ENCODE measurements at places on chromosomes 6 and 20.

GRCh38 chr6:47262231-47262630 lies 47.5 kb downstream of the TNFRSF21 start:
- no peak for DNase-seq

DNA sequence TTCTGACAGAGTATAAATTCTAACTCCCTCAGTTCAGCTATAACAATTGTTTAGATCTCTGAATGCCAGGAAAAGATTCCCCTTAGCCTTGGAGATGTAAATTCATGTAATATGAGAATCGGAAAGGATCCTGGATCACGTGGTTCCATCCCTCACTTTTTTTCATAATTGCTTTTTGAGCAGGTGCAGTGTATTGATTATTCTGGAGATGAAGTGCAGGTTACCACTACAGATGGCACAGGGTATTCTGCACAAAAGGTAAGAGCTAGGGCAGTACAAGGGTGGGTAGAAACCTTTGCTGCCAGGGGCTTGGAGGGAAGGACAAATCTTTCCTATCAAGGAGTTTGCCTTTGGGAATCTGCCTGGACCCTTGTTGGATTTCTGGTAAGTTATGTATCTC lies 52.7 kb downstream of the KDM1B start:
- no peak for DNase-seq

DNA sequence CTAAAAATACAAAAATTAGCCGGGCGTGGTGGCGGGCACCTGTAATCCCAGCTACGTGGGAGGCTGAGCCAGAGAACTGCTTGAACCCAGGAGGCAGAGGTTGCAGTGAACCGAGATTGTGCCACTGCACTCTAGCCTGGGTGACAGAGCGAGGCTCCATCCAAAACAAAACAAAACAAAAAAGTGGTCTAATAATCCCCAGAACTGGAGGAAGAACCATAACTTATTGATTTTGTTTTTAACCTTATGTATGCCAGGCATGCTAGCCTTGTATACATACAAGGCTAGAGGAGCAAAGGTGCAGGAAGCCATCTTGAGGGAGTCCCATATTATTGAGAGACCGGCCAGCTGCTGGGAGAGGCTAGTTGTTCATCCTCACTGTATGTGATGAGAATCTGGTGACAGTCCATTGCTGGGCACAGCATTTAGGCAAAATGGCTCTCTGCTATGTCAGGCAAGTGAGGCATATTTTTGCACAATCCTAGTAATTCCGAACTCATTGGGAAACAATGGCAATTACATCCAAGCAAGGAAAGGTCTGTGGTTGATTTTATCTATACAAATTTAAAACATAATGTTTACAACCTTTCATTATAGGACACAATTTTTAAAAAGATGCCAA lies 18.0 kb downstream of the HFE start:
- no peak for DNase-seq

GRCh38 chr6:136732889-136733288 lies 59.4 kb downstream of the MAP3K5 start:
- DNase-seq: no peak

GRCh38 chr6:47573109-47573508 lies 95.5 kb downstream of the CD2AP start:
- no peak for DNase-seq

- DNase-seq: no peak
These were observed 338.0 kb upstream of the KHDRBS2 start for GRCh38 chr6:62623846-62624532.

DNA sequence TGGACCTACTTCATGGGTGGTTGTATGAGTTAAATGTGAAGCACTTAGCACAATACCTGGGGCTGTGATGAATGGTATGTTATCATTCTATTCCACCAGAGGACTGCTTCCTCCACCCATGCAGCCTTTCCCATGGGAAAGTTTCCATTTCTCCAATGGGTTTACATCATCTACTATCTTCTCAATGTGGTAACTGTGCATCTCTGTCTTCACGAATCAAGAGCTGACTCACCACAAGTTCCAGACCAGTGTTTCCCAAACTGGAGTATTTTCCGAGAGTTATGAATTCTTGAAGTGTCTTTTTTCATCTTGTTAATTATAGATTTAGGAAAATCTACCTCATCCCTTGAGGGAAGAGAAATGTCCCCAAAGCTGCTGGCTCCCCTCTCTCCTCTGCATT lies 182.8 kb downstream of the UNC5CL start:
- DNase-seq: no peak

- no peak for DNase-seq
These were observed 44.0 kb downstream of the B4GALT5 start for GRCh38 chr20:49669601-49670189.

DNA sequence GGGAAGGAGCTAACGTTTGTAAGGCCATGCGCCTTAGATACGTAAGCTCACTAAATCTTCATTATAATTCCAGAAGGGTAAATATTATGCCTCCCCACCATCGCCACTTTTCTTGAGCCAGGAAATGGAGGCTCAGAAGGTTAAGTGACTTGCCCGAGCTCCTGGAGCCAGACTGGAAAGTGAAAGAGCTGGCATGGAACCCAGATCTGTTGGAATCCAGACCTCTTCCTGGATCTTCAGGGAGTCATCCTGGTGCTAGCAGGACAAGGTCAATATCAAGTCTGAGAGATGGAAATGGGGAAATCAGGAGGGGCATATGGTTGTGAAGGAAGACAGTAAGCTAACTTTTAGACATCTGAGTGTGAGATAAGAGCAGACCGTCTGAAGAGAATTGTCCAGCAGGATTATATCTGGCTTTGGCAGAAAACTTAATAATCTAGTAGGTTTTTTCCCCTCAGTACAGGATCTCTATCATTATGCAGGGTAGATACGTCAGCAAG lies 6.2 kb downstream of the TMEM200A start:
- DNase-seq: no peak

- no peak for DNase-seq
These were observed 14.3 kb upstream of the TSBP1 start for GRCh38 chr6:32386040-32386439.

GRCh38 chr6:3808199-3808598 lies 41.0 kb upstream of the FAM50B start:
- no peak for DNase-seq

- DNase-seq: no peak
These were observed 138.3 kb upstream of the HMGN3 start for GRCh38 chr6:79372757-79373156.

GRCh38 chr20:52213995-52214394 lies 22.4 kb upstream of the ZFP64 start:
- DNase-seq: no peak

DNA sequence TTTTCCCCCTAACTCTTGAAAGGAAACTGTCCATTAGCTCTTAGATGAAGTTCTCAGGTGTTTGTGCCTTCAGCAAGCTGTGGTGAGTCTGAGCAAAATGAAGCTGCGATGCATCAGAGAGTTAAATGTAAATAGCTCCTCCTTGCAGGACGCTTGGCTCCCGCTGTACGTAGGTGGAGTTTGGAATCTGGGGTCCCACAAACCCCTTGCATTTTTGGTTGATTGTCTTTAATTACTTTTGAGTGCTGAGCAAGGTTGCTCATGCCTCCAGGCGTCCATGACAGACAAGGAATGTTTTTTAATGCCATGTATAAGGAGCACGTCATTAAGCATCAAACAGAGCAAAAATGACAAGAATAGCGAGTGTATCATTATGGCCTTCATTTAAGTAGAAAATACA lies 300.5 kb downstream of the TFAP2C start:
- no peak for DNase-seq

- no peak for DNase-seq
These were observed 202.3 kb downstream of the TSHZ2 start for GRCh38 chr20:53174454-53174853.

DNA sequence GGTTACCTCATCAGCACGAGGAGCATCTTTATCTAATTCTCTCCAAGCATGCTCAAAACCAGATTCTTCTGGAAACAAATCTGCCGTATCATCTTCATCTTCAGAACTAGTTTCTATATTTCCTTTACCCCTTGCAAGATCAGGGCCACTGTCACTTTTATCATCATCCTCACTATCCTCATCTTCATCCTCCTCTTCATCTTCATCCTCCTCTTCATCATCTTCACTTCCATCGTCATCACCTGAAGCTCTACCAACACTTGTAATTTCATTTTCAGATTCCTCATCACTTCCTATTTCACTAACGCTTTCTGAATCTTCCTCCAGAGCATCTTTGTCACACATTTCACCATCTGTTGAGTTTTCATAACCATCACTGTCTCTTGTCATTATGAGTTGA lies 8.9 kb downstream of the ESF1 start:
- DNase-seq: no peak

DNA sequence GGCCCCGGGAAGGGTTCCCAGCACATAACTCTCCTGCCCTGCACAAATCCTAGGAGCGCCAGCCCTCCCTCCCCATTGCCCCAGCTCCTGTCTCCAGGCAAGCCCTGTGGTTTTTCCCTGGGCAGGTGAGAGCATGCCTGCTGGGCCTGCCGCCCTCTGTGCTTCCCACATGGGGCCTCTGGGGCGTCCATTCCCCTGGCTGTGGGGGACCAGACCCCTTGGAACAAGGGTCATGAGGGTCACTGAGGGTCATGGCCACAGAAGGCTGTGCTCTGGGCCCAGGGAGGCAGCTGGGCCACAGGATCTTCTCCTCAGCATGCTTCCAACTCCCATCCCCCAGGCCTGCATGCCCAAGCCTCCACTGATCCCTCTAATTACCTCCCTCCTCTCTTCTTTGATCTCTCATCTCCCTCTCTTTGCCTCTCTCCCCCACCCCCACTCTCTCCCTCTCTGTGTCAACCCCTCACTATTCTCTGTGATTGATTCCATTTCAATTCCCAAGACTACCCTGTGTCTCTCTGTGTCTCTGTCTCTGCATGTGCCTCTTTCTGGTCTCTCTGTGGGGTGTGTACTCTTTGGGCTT lies 6.1 kb downstream of the MDFI start:
- no peak for DNase-seq

GRCh38 chr6:24630856-24631505 lies 15.0 kb downstream of the KIAA0319 start:
- no peak for DNase-seq

GRCh38 chr6:138685257-138685656 lies 88.3 kb upstream of the CCDC28A start:
- DNase-seq: no peak

DNA sequence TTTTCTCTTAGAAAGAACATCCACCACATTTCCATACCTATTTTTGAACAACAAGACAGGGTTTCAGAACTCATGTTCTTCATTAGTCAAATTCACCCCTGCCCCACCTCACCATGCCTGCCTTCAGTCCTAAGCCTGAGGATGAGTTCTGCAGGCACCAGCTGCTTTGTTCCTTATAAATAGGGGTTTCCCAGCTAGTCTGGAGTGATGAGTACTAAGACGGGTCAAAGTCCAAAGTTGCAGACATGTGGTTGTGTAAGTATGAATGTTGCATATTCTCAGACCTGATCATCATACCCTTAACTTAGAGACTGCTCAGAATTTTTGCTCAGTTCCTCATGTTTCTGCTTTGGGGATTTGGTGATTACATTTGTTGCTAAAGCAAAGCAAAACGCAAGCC lies 257.7 kb upstream of the CDYL start:
- DNase-seq: no peak

DNA sequence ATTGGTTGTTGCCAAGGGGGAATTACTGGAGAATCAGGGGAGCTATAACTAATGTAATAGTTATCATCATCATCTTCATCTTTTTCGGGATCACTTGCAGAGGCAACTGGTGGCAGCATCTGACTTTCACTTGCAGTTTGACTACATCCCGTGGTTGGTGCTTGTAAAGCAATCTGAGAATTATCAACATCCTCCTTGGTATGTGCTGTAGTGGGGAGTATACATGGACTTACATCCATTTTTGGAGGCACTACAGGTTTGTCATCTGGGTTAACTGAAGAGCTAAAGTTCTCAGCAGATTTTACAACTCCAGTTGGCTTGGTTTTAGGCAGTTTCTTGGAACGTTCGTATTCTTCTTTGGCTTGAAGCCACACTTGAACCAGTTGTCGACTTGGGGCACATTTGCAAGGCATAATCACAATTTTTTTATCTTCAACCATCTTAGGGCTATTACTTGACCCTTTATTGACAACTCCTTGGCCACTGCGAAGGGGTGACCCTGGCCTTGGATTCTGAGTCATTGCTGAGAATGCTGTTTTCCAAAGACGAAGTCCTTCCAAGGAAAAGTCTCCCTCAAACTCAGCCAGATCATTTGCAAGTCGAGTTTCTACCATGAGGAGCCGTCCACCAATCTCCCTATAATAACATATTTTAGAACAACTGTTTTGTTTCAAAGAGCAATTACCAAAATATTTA lies 115.5 kb downstream of the REV3L start:
- no peak for DNase-seq

DNA sequence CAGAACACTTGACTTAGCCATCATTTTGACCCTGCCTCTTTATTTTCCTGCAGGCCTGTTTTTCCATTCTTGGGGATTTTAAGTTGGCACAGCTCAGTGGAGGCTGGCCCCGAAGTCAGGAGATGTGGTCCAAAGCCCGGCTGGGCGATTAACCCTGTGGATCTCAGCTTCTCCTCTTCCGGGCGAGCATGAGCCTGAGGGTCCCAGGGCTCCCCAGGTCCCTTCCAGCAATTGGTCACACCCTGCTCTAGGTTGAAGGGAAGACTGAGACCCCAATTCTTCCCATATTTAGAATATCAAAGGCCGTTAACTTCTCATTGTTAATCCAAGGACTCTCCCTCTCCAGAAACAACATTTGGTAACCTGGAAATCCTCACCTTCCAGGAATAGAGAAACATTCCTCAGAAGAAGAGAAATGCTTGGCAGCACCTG lies 2.3 kb downstream of the THBS2 start:
- no peak for DNase-seq

- DNase-seq: no peak
These were observed 12.4 kb downstream of the BANF2 start for GRCh38 chr20:17712201-17712600.

- DNase-seq: no peak
These were observed 24.2 kb downstream of the ZKSCAN3 start for GRCh38 chr6:28373925-28374324.

GRCh38 chr6:43658161-43658560 lies 13.3 kb downstream of the RSPH9 start:
- DNase-seq: no peak

- DNase-seq: no peak
These were observed 9.9 kb downstream of the TTI1 start for GRCh38 chr20:38023181-38024001.

GRCh38 chr6:46189726-46190125 lies 18.9 kb upstream of the ENPP5 start:
- no peak for DNase-seq

- no peak for DNase-seq
These were observed 54.2 kb upstream of the MAFB start for GRCh38 chr20:40743141-40743775.

- DNase-seq: no peak
These were observed 134.0 kb upstream of the ARMC2 start for GRCh38 chr6:108714101-108714765.

- peak; percentile 61 for DNase-seq
These were observed 29.0 kb downstream of the HNF4A start for GRCh38 chr20:44384423-44385027.

GRCh38 chr6:32058511-32058963 lies 20.3 kb downstream of the CYP21A2 start:
- DNase-seq: no peak

DNA sequence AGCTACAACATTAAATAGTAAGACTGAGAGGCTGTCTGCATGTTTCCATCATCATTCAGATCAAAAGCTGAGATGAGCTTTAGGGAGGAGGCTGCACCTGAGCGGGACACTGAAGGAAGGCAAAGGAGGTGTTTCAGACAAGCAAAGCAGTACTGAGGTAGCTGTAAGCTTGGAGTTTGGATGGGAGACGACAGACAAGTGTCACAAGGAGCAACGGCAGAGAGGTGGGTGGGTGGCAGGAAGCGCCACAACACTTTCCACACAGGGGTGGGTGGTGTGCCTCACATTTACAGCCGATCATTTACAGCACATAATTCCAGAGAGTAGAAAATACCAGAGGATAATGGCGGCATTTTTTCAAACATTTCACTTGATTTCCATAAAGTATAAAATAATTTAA lies 205.5 kb upstream of the SHLD1 start:
- no peak for DNase-seq

Measured in iPS DF 6.9 (cell line).